ENCODE measurements at places on chromosomes 5 and 9.
A peak's percentile ranks its signal among the peaks of the same experiment; 100 is the strongest.

DNA sequence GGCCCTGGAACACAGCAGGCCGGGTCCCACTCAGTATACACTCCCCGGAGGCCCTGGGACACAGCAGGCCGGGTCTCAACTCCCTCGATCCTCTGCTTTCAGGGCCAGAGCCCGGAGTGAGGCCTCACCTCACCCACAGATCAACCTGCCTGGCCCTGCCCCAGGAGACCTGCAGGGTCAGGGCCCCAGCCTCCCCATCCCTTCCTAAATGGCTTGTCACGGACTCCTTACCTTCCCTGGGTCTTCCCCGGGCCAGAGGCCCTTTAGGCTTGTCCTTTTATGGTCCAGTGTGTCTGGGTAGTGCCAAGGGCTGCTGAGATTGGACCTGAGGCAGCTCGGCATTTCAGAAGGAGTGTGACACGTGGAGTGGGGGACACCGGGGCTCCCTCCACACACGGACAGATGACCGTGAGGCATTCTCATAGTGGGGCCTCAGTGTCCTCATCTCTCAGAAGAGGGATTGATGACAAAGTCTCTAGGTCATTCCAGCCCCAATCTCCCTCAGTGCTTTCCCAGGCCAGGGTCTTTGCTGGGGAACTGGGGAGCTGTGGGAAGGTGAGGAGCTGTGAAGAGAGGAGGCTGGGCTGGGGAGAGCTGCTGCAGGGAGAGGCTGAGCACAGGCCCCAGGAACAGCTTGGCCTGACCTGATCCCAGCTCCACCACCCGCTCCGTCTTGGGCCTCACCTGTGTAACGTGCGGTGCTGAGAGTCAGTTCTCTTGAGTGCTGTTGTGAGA, 18.0 kb upstream of the PLEKHG4B start:
- DNase-seq, result no peak

DNA sequence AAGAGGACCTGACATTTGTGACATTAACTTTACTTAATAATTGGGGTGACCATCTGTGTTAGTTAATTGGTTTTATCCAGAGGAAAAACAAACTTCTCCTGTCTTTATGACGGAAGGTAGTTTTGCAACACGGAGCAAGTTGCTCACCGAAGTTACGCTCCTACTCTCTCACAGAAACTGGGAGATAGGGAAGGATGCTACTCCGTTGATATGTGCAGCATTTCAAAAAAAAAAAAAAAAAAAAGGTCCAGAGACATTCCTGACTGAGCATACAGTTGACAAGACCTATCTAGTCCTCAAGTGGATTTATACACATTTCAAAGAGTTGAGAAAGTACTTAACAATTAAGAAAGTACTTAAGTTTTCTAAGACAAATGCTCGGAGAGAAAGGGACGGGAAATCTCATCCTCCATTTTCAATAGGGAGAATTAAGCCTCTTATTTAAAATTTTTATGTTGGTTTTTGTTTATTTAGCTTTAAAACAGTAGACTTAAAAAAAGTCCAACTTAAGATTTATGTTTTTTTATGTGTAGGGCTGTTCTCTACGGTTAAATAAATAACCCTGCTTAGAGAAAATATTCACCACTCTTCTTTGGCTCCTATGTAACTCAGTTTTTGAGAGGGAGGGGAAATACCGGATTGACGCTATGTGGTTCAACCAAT, 455 bp upstream of the FER start:
- no peak for DNase-seq

GRCh38 chr5:140174465-140175366, at the start of gene CYSTM1:
CYSTM1 (plus strand) TSS chr5:140175188; CDS start chr5:140194466, 19,278 bp downstream.
- peak; percentile 97 for DNase-seq

DNA sequence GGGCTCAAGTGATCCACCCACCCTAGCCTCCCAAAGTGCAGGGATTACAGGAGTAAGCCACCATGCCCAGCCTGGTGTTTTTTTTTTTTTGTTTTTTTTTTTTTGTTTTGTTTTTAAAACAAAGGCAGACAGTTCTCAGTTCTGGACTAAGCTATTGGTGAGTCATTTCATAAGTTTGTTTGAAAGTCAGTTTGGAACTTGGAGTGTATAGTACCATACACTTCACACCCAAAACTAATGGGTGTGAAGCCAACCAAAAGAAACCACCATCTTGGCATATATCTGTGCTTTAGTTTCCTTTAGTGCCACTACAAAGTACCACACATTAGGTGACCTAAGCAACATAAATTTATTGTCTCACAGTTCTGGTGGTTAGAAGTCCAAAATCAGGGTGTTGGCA, 13.4 kb downstream of the MAST4 start:
- peak; percentile 58 for DNase-seq

DNA sequence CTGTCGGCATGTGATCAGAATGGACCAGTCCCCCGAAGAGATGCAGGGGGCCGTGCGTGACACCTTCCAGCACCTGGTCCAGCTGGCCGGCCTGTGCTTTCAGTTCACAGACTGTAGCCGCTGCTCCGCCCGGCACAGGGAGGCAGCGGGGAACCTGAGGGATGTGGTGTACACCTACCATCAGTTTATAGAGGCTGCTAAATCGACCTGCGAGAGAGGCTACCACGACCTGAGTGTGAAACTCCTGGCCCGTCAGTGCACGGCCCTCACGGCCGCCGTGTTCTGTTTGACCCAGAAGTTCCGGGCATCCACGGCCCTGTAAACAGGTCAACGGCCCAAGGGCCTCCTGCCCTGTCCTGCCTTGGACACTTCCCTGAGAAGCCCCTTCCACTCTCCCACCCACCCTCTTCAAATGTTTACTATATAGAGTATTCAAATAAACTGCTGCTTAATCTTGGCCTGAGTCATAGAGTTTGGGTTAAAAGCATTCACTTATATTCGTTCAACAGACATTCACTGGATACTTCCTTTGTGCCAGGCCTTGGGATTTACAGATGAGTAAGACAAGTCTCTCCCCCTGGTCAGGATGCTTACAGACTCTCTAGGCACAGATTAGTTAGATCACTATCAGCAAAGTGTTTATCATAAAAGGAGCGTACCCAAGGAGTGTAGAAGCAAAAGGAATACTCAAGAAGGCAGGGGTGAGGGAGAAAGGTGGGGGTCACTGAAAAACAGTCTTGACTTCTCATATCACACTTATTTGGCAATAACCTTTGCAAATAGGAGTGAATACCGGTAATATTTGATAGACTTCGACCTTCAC, 6.9 kb upstream of the TRMT10B start:
- no peak for DNase-seq

DNA sequence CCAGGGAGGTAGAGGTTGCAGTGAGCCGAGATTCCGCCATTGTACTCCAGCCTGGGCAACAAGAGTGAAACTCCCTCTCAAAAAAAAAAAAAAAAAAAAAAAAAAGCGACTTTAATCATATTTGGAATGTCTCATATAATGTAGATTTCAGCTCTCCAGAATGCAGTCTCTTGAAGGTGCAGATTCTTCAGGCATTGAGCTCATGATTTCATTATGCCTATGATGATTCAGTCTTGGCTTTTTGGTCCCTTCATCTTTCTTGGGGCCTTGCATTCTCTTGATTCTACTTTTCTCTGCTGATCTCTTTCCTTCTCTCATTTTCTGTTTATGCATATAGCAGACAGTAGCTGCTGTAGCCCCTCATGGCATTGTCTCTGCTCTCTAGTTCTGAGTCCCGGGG, 22.9 kb downstream of the KDM4C start:
- DNase-seq, result no peak

GRCh38 chr5:79513704-79514390, at the start of gene HOMER1:
HOMER1 (minus strand) TSS chr5:79514134; CDS start chr5:79512774, 1,360 bp downstream.
- DNase-seq, result peak; percentile 67

GRCh38 chr5:62029303-62029702, 276.7 kb upstream of the KIF2A start:
- DNase-seq, result no peak

GRCh38 chr9:13263511-13263910, 16.0 kb downstream of the MPDZ start:
- DNase-seq, result no peak

- no peak for DNase-seq
Measured at GRCh38 chr9:34276772-34277171, 52.3 kb downstream of the KIF24 start.

DNA sequence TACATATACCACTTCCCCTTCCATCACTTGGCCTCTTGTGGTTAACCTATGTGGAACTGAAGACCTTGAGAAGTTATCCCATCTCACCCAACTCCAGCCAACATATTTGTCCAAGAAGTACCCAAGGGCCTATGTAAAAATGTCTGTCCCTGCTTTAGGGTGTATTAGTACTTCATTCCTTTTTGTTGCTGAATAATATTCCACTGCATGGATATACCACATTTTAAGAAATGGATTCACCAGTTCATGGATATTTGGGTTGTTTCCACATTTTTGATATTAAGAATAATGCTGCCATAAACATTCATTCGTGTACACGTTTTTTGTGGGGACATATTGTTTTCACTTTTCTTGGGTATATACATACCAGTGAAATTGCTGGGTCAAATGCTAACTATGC, 28.6 kb downstream of the IDNK start:
- no peak for DNase-seq

GRCh38 chr5:151222790-151223446, 974 bp downstream of the CCDC69 start:
- peak; percentile 64 for DNase-seq

GRCh38 chr9:81595887-81596543, 93.3 kb downstream of the TLE1 start:
- no peak for DNase-seq

DNA sequence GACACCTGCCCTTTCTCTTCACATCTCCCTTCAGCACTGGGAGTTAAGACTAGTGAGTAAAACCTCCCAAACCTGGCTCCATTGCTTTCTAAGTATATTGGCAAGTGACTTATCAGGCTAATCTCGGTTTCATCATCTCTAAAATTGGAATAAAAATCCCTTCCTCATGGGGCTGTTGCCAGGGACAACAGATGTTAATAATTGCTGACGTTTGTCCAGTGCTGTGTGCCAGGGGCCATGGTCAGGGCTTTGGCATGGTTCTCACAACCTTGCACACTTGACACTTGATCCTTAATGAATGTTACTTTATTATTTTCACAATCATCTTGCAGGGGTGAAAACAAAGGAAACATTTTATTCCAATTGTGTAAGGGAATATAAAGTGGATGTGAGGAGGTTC, 1262.0 kb upstream of the WWC1 start:
- no peak for DNase-seq

DNA sequence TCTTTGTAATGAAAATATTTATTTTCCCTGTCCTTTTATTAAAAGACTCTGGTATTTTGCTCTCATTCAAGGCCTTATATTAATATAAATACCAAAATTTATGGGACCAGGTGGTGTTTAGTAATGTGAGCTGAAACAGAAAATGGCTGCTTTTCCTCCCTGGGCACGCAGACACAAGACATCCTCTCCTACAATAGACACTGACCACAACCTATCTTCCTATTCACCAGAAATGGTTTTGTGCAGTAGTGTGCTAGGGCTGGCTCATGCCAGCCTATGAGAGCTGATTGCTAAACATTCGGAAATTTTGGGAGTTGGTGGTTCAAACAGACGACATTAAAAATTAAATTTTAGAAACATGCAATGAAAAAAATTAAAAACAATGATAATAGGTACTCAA, 338.2 kb downstream of the BNC2 start:
- no peak for DNase-seq

DNA sequence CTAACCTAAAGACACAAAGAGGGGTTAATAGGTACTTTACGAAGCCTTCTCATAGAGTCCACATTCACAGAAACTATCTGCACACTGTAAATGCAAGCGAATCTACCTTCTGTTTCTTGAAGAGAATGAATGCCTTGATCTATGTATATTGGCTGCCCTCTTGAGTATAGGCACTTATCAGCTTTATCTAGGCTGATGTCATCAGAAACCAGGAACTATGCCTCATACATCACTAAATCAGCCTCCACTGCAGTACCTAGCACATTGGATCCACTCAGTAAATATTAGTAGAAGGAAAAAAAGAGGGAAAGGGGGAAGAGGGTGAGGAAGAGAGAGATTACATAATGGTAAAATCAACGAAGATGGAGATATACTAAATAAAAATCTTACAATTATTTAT, 477.1 kb downstream of the CAAP1 start:
- no peak for DNase-seq

DNA sequence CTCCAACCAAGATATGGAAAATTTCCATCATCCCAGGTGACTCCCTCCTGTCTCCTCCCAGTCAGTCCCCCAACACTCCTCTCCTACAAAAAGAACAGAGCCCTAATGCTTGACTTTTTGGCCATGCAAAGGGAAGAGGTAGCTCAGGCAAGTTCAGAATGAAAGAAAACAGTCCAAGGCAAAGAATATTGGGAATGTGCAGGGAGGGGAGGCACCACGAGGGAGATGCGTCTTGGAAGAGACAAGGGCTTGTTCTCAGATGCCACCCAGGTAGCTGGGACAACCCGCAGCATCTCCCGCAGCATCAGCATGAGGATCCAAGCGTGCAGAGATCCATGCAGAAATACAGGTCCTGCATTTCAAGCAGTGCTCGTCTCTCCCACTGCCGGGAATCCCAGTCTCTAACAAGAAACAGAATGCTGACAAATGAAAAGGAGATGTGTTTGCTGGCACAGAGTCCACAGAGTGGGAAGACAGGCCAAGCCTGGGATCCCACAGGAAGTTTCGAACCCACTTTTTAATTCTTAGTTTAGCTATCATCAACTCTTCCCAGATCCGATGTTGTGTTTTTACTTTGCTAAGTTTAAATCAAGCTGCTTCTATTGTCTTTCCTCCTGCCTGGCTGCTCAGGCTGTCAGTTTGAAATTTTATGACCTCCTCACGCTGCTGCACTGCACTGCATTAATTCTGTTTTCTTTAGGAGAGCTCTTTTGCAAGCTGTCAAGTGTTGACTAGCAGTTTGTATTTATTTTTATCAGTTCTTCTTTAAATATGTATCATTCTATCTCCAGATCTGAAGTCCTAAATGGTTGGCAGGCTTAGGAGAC, 86.8 kb upstream of the OSMR start:
- no peak for DNase-seq

- DNase-seq, result no peak
Measured at GRCh38 chr5:95599252-95599651, 20.6 kb upstream of the GPR150 start.

DNA sequence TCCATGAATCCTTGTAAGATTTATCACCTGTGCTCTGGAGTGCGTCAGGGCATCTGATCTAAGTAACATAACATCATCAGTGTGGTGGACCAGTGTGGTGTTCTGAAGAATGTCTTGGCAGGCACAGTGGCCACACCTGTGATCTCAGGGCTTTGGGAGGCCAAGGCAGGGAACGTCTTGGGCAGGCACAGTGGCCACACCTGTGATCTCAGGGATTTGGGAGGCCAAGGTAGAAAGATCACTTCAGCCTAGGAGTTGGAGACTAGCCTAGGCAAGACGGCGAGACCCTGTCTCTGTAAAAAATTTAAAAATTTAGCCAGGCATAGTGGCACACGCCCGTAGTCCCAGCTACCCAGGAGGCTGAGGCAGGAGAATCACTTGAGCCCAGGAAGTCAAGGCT, 185.5 kb downstream of the CACNA1B start:
- no peak for DNase-seq
